DMS 273 treated with DMSO at 0.1 percent for 48 hours (cell line): ENCODE measurements at places on chromosomes 1 and 21.

DNA sequence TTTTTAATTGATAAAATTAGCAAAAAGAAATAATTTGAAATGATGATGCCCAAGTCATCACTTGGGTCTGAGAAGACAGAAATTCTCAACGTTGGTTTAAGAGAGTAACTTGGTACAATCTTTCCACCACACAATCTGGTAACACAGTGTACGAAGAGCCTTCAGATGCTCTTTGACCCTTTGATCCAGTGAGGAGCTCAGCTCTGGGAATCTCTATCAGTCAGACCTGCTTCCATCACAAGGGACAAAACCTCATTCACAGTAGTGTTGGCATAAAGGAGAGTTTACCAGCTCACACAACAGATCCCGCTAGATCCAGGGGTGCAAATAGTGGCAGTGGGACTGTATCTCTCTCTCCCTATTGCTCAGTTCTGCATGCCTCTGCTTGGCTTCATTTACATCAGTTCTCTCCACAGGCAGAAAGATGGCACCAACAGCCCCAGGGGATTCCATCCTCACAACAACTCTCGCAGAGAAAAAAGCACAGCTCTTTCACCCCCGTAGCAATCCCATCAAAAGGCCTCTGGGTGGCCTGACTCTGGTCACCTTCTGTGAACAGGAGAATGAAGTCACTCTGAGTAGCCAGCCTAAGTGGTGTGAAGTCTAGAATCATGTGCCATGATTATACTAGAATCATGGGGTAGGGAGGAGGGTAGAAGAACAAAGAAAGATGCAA, 119.7 kb downstream of the ZNF281 start:
- DNase-seq: no peak

DNA sequence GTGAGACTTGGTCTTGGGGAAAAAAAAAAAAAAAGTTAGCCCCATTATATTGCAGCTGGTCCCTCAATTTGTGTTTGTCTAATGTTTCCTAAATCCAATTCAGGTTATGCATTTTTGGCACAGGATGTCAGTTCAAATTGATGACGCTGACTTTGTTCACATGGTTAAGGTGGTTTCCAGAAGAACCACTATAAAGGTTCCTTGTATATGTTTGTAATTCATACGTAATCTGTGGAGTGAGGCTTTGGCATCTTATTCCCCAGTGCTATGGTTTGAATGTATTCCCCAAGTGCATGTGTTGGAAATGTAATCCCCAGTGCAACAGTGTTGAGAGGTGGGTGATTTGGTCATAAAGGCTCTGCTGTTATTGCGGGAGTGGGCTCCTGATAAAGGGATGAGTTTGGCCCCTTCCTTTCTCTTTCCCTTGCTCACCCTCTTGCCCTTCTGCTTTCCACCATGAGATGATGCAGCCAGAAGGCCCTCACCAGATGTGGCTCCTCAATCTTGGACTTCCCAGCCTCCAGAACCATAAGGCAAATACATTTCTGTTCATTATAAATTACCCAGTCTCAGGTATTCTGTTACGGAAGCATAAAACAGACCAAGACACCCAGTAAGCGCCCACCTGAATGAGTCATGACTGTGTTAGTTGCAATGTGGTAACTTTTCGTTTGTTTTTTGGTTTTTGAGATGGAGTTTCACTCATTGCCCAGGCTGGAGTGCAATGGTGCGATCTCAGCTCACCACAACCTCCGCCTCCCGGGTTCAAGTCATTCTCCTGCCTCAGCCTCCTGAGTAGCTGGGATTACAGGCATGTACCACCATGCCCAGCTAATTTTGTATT, 19.5 kb upstream of the HLCS start:
- DNase-seq: no peak

DNA sequence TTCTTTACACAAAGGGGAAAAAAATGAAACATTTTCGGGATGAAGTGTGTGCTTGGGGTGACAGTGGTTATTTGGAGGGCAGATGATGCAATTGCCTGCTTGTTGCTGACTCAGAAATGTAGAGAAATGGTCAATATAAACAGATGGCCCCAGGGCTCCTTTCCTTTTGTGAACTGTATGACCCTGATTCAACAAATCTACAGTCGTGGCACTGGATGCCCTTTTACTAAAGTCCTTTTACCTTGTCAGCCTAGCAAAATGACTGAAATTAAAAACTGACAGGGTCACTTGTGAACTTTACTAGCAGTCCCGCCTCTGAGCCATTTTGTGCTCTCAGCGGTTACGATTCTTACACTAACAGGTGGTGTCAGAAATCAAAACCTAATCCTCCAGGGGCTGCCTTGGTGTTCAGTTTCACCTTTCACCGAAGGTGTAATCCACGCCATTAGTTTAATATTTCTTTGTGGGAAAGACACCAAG, 49.8 kb downstream of the GREM2 start:
- no peak for DNase-seq

DNA sequence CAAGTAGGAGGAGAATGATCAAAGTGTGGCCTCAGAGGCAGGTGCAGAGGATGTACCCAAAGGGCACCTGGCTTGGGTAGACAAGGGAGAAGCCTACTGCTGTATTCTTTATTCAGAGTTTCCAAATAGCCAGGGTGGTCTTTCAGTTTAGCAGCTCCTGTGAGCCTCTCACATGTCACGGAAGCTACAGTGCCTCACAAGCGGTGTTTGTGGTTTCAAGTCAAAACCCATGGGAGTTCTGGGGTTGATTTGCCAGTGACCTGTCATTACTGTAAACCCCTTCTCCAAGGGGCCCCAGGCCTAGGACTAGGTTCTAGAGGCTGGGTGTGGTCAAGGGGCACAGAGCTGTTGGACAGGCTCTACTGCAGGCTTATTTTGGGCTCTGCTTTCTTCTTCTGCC, 10.2 kb upstream of the IL10 start:
- DNase-seq: no peak

GRCh38 chr1:159835862-159836525, 9.3 kb downstream of the SLAMF8 start:
- no peak for DNase-seq

DNA sequence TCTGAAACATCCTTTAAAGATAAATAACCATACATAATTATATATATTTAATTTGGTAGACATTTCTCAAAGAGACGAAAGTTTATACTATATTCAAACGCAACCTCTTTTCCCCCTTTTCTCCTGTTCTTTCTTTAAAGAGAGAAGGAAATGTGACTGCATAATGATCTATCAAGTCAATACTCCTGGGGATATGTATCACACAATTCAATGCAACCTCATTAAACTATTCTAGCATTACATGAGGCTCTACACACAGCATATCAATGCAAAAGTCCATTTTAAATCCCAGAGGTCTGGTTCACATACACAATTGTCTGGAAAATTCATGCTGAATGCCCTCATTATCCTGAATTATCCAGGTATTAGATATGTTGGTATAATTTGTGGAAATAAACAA, 330.7 kb downstream of the LMX1A start:
- no peak for DNase-seq

DNA sequence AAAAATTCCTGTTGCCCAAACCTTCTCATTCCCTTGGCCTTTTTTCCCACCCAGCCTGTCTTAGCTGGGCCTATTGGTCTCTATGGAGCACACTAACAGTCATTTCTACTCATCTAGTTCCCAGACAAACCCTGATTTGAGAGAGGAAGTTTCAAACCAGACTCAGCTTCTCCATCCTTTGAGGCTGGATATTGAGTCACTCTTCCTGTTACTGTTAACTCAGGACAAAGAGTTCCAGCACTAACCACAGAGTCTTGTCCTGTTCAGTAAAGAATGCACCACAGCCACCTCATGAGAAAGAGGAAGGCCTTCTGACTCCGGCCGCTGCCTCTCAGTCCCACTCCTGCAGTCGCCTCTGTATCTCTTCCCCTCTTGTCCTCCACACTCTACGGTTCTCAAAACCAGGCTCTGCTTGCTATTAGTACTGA, 137.8 kb downstream of the PTPRC start:
- DNase-seq: no peak

- DNase-seq: no peak
Observed at GRCh38 chr1:86703696-86704457, 499 bp upstream of the SH3GLB1 start.

DNA sequence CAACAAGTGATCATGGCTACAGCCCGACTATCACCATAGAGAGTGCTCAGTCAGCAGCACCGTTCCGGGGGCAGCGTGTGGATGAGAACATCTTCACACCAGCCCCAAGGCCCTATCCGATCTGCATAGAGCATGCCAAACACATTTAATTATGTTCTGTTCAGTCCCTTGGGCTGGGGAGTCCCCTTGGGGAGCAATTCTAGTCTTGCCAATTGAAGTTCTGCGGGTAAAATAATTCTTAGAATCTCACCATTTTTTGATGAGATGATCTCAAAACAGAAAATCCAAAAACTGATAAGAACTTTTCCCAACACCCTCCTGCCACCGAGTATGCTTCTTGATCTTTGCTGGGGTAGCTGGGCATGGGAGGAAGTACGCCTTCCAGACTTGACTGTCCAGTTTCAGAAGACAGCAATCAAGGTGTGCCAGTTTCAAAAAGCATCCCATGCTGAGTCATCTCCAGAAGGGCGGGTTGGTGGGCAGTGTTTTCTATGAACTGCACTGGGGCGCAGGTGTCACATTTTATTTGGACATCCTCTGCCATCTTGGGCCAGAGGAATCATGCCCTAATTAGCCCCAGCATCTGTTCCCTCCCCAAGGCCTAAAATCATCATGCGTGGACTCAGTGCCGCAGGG, 20.8 kb upstream of the PTPRF start:
- no peak for DNase-seq

GRCh38 chr21:42179316-42179715, 39.6 kb upstream of the ABCG1 start:
- no peak for DNase-seq

DNA sequence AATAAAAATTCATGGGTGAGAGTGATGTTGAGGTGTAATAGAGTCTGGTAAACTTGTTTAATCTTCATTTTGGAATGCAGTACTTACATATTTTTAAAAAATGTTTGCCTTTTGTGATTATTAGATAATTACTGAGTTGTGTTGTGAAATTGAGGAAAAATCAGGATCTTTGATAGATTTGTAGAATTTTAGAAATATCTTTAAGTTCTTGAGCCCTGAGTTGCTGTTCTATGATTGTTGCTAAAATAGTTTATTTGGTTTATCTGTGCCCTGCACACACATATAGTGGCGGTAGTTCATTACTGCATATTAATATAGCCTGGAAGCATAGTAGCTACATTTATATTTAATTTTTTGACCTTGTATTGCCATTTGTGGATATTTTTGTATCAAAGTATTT, 1.6 kb downstream of the B3GALT2 start:
- DNase-seq: no peak
